ENCODE measurements at places on chromosomes 13 and 19.
A peak's percentile ranks its signal among the peaks of the same experiment; 100 is the strongest.

- no peak for DNase-seq
Observed at GRCh38 chr13:45385907-45386553, 32.1 kb downstream of the SLC25A30 start.

- no peak for DNase-seq
Observed at GRCh38 chr13:110225609-110226574, 81.1 kb downstream of the COL4A1 start.

DNA sequence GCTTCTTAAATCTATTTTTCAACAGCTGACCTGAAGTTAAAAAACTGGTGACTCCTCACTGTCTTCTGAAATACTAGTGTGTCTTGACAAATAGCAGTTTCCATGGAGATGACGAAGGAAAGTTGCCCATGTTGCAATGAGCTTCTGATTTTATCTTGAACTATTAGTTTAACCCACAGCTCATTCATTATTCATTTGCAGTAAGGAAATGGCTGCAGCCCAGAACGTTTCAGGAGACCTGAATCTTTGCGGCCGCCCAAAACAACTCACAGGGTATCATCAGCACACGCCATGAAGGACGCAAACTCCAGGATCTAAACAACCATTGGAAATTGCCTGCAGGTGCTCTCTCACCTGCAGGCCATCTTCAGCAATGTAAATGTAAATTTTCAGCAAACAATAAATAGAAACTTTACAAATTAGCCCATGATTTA lies 142.5 kb downstream of the DCLK1 start:
- DNase-seq = no peak

GRCh38 chr13:75345193-75345592 lies 136.8 kb downstream of the TBC1D4 start:
- no peak for DNase-seq

DNA sequence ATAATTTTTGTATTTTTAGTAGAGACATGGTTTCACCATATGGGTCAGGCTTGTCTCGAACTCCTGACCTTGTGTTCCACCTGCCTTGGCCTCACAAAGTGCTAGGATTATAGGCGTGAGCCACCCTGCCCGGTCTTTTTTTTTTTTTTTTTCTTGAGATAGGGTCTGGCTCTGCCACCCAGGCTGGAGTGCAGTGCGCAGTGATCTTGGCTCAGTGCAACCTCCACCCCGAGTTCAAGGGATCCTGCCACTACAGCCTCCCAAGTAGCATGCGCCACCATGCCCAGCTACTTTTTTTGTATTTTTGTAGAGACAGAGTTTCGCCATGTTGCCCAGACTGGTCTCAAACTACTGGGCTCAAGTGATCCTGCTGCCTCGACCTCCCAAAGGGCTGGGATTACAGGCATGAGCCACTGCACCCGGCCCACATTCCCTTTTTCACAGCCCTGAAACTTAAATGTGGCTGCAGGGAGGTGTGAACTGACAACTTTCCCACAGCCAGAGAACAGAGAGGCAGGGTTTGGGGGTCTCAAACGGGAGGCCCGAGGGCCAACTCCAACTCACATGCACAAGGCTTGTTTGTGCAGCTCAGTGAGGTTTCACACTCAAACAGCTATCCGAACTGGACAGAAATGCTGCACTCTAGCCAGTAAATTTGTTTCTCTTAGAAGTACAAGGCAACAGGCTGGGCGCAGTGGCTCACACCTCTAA lies 4.4 kb upstream of the S1PR5 start:
- DNase-seq = no peak

DNA sequence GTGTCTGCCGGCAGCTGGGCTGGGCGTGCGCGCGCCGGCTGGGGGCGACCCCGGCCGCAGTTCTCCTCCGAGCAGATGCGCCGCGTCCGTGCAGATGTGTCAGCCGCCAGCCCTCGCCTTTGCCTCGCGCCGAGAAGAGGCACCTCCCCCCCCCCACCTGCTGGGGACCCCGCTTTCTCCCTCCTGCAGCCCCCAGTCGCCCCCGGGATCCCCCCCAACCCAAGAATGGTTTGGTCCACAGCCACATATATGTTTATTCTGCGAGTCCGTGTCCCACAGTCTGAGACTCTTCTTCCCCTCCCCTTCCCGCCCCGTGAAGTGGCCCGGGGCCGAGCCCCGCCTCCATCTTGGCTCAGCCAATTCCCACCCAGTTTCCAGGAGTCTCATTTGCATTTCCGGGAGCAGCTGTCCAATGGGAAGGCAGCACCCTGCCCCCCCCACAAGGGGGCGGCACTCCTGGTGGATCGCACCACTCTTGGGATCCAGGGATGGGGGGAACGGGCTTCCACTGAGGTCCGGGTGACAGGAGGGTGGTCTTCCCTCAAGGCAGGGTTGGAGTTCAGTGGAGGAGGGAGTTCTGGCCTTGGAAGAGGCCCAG lies 8.6 kb downstream of the ISOC2 start:
- DNase-seq = peak; percentile 94

DNA sequence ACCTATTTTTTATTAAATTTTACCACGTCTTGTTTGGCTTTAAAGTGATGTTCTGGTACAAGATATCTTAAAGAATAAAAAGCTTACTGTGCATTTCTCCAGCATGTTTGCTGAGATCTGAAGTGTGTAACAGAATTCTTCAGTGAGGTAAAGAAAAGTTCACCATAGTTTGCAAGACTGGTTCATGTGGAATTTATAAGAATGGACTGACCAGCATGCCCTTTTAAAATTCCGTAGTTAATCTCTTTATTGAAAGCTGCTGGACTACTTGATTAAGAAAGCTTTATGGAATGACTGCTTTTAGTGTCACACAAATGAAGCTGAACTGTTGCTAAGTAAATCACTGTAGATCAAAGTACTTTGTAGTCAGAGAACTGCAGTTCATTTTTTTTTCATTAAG lies 119.2 kb downstream of the GPC6 start:
- DNase-seq = no peak

DNA sequence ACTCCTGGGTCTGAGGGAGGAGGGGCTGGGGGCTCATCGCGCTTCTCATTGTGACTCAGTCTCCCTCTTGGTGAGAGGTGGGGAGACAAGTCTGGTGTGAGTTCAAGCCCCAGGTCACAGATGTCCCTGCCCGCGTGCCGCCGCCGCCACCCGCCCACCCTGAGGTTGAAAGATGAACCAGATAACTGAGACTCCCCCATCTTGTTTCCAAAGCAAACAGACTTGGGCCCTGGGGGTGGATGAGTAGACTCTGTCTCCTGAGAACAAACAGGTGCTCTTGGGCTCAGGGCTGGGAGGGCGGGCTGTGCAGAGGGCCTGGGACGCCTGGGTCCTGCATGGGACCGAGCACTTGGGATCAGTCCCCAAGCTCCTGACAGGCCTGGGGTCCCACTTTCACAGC lies 567 bp downstream of the SBK2 start:
- no peak for DNase-seq

DNA sequence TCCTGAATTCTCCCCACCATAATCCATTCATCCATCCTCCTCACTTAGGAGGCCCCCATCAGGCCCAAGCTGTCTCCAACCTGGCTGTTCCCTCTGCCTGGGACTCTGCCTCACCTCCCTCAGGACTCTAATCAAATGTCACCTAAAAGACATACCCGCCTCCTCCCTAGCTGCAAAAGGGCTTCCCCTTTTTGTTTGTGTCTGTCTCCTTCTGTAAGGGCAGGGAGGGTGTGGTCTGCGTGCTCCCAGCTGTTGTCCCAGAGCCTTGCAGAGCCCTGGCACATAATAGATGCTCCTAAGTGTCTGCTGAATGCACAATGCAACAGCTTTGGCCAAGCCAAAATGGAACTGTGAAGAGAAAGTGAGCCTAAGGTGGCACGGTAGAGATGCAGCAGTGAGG lies 4.4 kb downstream of the TRIR start:
- DNase-seq = no peak

DNA sequence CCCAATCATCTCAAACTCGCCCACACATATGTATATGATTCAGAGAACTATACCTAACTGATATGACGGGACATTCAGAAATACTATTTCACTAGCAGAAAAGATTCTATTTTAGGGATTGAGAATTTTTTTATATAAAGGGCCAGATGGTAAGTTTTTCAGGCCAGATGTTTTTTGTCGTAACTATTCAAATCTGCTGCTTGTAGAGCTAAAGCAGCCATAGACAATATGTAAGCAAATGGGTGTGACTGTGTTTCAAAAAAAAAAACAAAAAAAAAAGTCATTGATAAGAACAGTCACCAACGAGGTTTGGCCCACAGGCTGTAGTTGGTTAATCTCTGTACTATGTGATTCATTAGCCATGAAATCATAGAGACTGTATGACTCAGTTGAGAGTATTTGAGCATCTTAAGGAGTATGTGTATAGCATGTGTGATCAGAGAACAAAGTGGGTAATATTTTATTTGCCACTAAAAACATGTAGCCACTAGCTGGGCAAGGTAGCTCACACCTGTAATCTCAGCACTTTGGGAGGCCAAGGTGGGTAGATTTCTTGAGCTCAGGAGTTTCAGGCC lies 2724.7 kb downstream of the PCDH9 start:
- no peak for DNase-seq

DNA sequence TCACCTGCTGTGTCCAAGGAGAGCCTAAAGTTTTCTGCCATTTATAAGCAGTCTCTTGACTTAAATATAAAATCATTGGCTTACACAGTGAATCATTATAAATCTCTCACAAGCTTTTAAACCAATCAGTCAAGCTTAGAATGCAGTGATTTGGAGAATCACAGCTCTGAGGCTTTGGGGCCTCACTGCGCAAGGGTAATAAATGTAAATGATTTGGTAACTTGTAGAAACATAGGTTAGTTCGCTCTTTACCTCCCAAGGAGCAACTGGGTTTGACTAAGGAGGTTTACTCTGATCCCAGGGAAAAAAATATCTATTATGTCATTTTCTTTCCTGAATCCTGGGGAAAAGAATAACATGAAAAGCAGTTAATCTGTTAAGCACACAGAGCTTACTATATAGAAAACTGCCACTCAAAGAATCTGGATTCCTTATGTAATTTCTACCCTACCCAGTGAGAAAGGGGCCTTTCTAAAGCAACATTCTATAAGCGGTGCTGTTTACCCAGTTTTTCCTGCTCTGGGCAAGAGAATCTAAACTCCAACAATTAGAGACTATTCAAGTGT lies 128.2 kb downstream of the MZT1 start:
- no peak for DNase-seq

DNA sequence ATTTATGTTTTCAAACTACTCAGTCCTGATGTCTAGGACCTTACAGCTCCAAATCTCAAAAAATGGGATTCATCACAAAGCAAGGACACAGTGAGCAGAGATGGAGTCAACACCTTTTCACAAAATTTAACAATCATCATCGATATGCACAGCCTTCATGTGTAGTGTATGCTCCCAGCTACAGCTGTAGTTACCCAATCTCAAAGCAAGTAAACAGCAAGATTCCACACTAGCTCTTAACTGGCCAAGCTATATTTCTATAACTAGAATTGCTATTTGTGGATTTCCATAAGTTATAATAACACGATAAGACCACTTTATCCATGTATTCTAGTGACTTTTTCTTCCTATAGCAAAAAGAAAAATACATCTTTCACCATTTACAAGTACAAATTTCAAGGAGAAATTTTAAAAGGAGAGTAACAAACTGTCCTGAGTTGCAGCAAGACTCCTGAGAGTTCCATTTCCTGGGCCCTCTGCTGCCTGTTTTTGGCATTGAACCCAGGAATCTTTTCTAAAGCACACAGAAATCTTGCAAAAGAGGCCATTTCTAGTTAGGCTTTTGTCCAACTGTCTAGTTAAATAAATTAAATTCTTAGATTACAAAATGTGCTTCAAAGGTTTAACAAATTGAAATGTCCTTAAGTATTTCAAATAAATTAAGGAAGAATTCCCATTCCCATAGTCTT lies 460.6 kb downstream of the FGF14 start:
- no peak for DNase-seq

GRCh38 chr13:38899571-38899970 lies 91.1 kb downstream of the STOML3 start:
- no peak for DNase-seq

- DNase-seq = peak; percentile 36
Observed at GRCh38 chr19:46225558-46226004, 4.0 kb upstream of the IGFL1 start.

DNA sequence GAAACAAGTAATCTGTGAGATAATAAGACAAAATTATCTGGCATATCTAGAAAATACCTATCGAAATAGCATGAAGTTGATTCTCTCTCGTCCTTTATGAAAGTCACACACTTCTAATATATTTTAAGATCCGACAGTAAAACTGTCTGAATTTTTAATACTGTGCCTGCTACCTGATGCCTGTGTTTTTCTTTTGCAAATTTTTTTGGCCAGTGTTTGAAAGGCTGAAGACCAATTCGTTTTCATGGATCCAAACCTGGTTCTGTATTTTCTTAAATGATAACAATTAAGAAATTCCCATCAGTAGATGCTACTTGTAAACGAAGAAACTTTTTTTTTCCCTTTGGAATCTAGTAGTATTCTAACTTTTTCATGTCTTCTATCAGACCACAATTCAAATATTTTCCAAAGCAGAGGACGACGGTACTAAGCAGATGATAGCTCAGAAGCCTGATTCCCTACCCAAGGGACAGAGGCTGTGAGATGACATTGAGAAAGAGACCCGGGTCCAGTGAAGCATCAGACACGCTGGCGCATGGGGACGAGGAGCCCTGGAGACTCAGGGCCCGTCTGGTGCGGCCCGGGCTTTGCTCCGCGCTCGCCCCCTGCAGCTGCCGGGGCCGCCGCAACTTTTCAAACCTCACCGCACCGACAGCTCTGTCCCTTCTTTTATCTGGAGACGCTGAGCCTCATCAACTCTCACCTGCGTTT lies 49.5 kb upstream of the PABPC3 start:
- peak; percentile 69 for DNase-seq

- no peak for DNase-seq
Observed at GRCh38 chr13:99689955-99690354, 188.7 kb downstream of the TM9SF2 start.

DNA sequence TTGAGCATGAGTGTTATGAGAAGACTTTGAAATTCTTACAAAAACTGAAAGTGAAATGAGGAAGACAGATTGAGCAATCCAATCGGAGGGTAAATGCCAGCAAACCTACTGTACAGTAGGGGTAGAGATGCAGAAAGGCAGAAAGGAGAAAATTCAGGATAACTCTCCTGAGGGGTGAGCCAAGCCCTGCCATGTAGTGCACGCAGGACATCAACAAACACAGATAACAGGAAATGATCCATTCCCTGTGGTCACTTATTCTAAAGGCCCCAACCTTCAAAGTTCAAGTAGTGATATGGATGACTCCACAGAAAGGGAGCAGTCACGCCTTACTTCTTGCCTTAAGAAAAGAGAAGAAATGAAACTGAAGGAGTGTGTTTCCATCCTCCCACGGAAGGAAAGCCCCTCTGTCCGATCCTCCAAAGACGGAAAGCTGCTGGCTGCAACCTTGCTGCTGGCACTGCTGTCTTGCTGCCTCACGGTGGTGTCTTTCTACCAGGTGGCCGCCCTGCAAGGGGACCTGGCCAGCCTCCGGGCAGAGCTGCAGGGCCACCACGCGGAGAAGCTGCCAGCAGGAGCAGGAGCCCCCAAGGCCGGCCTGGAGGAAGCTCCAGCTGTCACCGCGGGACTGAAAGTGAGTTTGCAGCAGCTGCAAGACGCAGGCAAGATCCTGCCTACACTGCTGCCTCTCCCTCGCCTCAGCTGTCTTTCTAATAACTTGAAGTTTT lies at the start of gene TNFSF13B:
Gene TNFSF13B, plus strand, starts transcription at position 118 of the 728 bp plus-strand sequence. Its CDS starts 178 bp downstream, at position 296.
- peak; percentile 74 for DNase-seq

- DNase-seq = no peak
Observed at GRCh38 chr13:101757446-101758039, 305.1 kb downstream of the ITGBL1 start.

- DNase-seq = no peak
Observed at GRCh38 chr13:24802074-24802473, 38.1 kb downstream of the RNF17 start.

Measured in islet precursor cell (in vitro differentiated cells).